NCI-H526 (cell line): ENCODE measurements at places on chromosomes 2 and 18.
A peak's percentile ranks its signal among the peaks of the same experiment; 100 is the strongest.

DNA sequence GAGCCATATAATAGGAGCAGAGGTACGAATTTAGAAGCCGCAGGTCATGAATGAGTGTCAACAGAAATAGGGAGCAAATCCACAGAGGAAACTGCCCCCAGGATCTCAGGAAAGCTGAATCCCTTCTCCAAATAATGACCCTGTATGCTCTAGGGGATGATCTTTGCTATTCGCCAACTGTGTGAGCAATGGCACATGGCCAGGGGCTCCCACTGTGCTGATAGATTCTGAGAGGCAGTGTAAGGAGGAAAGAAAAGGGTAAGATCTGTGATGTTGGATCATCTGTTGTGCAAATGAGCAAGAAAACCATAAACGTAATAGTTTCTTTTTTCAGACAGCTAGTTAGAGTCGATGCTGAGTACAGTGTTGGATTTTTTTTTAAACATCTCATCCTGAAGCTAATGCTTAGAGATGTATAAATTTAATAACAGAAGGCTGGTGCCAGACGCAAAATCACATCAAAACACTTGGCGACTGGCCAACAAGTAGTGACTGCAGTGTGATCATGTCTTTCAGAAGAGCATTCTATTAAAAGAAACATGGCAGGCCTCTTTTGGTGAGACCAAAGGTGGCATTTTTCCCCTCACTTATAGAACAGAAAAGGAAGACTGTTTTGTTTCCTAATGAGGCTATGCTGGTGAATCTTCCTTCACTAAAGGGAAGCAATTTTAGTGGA is 77.4 kb downstream of the ABCA12 start:
- no peak for DNase-seq

DNA sequence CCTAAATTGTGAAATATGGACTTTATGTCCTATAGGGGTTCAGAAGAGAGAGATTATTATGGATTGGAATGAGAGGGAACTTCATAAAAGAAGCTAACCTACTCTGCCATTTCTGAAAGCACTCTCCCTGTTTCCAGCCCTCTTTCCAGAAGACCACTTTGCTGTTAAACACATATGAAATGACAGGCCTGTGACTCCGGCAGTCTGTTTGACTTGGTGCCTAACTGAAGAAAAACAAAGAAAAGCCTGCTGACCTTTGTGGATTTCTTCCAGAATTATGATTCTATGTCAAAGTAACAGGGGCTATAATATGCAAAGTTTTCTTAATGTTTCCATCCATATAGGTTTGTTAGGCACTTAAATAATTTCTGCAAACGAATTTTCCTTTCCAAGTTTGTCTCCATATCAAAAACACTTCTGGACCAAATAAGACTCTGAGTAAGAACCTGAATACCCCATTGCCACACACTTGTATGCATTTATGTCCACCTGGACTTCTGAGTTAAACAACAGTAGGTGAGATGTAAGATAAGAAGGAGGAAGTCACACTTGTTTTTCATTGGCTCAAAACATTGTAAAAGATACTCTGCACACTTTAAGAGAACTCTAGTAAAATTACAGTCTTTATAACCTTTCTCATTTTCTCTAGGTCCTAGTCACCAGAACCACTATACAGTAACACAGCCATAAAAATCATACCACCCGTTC is 111.7 kb downstream of the PIEZO2 start:
- DNase-seq, result no peak

- peak; percentile 7 for DNase-seq
Measured at GRCh38 chr2:183729380-183729779, 605.1 kb downstream of the NUP35 start.

DNA sequence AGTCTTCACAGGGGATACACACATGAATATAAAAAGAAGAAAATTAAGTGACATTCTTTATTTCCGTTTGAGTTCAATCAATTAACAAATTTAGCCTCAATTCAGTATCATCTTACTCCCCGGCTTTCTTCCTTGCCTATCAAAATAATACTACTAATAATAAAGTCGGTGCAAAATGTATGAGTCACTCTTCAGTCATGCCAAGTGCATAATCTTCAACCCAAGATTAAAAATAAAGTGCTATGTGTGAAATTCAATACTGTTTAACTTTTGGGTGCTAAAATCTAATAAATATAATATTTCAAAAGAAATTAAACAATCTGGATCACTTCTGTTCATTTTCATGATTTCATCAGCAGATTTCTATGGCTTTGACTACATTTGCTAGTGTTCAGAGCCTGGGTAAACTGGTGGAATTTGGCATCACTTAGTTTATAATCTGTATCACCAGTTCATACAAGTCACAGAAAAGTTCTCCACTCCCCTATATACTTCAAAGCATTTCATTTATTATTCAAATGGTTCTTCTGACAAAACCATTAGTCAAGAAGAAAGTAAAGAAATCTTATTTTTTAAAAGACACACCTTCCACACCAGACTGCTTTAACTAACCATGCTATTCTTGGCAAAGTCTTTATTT is 183.6 kb downstream of the THADA start:
- no peak for DNase-seq

- DNase-seq, result no peak
Measured at GRCh38 chr2:104654811-104655210, 199.1 kb upstream of the POU3F3 start.

- DNase-seq, result no peak
Measured at GRCh38 chr2:65128297-65129190, 1.4 kb downstream of the RAB1A start.

- no peak for DNase-seq
Measured at GRCh38 chr2:80489717-80490116, 185.2 kb upstream of the LRRTM1 start.

DNA sequence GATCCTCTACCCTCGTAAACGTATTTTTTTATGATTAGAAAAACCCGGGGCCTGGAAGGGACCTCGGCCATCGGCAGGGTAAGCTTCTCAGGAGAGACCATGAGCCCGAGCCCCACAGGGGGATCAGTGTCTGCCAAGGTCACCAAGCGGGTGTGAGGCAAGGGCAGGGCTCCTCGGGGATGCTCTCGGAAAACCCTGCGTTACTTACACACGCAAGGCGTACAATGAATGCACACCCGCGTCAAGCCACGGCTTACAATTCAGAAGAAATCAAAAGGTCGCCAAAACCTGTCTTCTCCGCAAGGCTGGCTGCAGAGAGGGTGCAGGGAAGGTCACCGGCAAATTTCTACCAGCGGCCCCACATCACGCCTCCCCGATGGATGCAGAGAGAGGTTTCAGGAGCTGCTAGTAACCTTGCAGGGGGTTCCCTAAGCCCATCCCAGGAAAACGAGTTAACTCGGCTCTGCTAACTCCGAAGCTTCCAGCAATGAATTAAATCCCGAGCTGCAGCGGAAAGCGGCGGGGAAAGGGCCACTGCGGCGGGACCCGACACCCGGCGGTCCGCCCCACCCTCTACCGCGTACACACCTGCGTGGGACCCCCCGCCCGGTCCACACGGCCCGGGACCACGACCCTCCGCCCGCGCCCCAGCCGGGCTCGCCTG is 638 bp downstream of the ST3GAL5 start:
- DNase-seq, result peak; percentile 31

GRCh38 chr2:97967216-97967592 is 28.5 kb downstream of the TMEM131 start:
- DNase-seq, result peak; percentile 21

DNA sequence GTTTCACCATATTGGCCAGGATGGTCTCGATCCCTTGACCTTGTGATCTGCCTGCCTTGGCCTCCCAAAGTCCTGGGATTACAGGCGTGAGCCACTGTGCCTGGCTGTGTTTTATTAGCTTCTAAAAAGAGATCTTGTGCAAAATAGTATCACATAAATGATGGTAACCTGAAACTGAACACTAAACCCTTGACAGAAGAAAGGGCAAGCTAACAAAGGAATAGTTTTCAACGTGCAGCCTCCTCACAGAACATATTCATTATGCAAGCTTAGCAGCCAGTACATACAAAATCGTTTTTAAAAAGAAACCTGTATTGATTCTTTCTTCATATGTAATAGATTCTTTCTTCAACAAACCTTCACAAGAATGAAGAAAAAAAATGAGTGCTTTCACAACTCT is 20.6 kb downstream of the CHN1 start:
- DNase-seq, result no peak

GRCh38 chr2:9805435-9806297 is 37.6 kb upstream of the TAF1B start:
- no peak for DNase-seq

DNA sequence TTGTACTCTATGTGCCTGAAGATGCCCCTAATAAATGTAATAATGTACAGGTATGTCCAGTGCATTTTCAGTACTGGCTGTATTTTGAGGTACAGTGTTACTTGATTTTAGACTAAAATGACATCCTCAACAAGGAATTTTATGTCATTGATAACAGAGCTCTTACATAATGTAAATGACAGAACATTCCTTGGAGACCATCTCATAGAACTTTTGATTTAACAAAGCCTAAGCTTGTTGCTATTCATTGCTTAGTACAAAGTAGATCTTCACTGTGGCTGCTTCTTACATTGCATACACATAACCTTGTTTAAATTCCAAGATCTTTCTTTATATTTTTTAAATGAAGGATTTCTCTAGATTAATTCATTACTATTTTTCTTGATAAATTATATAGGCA is 24.1 kb downstream of the DYNC1I2 start:
- DNase-seq, result no peak

GRCh38 chr2:23620841-23621341 is 235.9 kb downstream of the KLHL29 start:
- DNase-seq, result peak; percentile 35

DNA sequence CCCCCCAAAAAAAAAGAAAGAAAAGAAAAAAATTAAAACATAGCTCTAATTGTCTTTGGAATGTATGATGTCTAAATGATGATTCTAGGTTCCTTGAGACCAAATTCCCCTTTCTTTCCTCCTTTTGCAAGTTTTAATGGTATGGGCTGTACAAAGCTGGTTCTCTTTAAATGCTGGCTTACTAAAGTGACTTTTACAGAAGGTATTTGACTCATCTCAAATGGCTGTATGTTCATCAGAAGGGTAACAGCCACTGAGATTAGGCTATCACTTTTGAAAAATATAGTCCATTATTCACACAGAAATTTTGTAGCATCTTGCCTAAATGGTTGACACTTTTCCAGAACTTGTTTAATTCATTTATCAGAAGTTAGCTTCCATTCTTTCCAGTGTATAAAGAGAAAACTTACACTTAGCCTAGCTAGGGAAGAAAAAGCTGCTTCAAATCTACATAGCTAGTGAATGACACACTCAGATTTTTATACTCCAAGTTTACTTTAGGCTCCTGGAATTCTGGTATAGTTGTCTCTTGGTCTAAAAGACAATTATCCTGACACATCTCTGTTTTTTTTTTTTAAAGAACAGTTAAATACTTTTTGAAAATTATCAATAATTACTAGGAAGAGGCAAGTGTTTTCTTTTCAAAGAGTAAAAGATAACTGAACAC is 622.6 kb downstream of the LRP1B start:
- DNase-seq, result no peak

DNA sequence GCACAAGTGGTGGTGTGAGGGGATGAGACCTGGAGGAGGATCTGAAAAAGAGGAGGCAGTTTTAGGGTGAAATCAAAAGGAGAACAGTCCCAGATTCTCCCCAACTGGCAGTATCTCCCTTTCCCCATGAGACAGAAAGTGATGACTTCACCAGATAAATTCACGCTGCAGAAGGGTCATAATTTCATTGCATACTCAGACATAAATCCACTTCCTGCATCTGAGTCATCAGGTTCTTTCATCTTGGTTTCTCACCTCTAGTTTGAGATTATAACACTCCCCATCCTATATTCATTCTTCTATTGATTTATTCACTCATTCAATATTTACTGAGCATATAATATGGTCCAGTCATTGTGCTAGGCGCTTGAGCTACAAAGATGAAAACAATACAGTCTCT is 64.7 kb downstream of the CCDC148 start:
- no peak for DNase-seq

- no peak for DNase-seq
Measured at GRCh38 chr2:58896638-58897037, 655.5 kb upstream of the FANCL start.

DNA sequence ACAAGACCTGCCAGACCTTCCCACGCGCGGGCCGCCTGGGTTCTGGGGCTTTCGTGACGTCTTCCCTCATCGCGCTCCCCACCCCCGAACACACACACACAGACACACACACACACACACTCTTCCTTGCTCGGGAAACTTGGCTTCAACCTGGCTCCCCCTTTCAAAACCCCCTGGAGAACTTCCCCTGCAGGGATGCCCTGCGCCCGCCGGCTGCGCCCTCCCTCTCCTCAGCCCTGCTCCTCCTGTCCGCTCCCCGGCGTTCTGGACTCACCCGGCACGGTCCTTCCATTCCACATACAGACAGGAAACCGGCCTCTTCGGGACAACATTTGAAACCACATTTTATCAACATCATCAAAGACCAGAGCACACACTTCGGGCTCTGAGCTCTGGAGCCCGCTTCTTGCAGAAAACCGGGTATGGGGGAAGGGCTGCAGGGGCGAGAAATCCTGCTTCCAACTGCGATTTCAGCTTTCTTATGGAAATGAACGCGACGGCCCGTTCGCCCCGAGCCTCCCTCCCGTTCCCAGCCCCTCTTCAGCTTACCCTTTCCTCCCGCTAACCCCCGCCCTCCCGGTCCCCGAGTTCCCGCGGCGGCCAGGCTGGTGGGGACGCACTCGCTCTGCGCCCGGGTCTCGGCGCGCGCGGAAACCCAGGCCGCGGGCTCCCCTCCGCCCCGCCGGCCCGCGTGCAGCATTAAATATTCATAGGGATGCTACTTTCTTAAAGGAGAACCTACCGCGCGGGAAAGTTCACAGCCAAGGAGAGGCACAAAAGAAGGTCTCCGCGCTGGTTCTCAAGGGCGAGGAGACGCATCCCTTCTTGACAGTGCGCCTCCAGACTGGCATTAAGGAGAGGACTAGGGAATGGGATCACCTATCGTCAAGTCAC is 18.3 kb downstream of the POU3F3 start:
- no peak for DNase-seq

DNA sequence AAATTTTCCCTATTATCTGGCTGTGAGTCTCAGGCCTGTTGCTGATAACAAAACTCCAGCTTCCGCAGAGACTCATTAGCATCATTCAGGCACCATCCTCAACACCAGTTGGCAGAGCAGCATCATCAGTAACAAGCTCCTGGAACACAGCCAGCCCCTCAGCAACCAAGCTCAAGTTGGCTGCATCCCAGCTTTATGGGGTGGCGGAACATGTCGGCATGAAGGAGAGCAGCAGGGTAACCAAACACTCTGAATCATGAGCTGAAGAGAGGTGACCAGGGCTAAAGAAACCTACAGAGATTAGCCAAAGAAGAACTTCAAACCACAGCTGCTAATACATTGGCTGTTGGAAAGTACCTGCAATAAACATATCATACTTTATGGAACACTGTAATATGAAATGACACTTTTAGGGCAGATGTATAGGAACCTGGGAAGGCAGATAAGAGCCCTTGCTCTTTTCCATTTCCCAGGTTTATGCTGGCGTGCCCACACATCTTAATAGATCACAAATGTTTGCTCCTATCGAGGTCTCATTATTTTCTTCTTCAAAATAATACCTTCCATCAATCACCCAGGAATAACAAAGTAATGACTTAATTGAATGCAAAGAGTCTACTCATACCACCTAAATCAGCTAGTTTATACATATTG is 63.8 kb downstream of the PDE11A start:
- DNase-seq, result no peak

- peak; percentile 69 for DNase-seq
Measured at GRCh38 chr2:96760986-96761832, 507 bp downstream of the CNNM4 start.

GRCh38 chr2:16282511-16282910 is 342.2 kb downstream of the MYCN start:
- DNase-seq, result no peak
